Germinal center (tissue), 1 donor: ENCODE measurements at places on chromosomes 3 and 15.

DNA sequence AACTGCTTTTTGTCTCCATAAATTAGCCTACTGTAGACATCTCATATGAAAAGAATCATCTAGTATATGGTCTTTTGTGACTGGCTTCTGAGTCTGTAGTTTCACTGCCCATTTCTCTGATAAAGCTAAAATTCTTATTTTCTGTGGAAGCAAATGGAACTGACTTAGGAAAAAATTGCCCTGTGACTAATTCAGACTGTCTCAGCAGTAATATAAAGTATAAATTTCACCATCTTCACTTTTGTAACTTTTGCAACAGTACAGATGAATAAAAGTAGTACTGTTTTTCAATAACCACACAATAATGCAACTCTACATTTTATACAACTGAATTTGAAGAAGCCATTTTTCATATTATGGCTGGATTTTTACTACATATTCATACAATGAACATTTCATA is 104.1 kb downstream of the TBC1D5 start:
- no peak for DNase-seq

DNA sequence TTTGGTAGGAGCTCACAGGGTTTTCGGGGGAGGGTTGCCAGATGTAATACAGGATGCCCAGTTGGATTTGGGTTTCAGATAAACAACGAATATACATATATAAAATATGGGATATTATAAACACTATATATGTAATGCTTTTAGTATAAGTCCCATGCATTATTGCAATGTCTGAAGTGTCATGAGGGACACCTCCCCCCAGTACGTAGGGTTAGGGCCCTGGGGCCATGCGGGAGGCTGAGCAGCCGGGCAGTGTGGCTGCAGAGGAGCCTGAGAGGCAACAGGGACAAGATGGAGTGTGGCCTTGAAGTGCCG is 148.9 kb downstream of the SMAD6 start:
- no peak for DNase-seq

DNA sequence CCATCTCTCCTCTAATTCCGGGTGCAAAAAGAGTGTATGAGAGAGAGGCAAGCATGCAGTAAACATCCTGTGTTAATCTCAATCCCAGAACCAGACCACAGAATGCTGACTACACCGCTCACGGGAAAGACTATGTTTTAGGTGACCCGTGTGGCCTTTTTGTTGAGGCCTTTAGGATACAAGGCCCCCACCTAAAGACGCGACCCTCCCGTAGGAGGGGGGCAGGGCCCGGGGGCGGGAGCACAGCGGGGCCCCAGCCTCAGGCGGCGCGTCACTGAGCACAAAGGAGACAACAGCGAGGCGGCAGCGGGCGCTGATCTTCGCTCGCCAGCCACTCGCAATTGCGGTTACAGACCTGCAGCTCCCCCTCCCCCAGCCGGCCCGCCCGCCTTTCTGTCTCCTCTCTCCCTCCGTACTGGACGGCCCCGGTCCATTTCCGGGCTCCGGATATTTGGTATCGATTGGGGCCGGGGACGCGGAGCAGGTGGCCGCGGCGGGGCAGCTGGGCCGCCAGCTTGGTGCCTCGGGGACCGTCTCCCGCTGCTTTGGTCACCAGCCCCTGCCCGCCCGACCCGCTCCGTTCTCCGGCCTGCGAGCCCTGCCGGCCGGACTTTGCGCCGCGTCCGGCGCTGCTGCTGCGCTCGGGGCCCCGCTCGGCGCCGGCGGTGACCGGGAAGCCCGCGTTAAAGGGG is at the start of gene CCDC50:
TSS of gene CCDC50 (plus strand) at position 433 of the 692 bp plus-strand sequence. CDS start 281 bp downstream, outside the sequence.
- peak; percentile 71 for DNase-seq

- DNase-seq, result peak; percentile 16
Measured at GRCh38 chr15:34318277-34319079, 19.1 kb downstream of the SLC12A6 start.

DNA sequence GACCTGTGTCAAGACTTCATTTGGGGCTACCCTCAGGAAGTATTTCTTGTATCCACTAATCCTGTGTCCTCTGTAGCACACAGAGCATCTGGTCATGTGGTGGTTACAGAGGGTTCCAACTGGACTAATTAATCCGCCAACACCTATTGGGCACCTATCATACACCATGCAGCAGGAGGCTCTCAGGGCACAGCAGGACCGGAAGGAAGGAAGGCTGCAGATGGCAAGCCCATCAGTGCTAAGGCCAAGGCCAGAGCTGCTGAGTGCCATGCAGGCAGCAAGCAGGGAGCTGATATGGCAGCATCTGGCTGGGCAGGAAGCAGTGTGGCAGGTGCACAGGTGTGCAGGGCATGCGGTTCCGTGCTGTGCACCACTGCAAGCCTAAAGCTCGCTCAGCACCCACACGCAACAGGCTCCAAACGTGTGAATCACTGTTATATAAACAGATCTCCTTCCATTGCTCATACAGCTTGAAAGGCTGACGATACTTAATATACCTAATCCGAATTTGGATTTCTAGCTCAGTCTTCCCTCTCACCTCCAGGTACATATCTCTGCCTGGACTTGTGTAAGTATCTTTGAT is 64.4 kb upstream of the SNRPA1 start:
- no peak for DNase-seq

- no peak for DNase-seq
Measured at GRCh38 chr3:143865302-143865701, 17.0 kb upstream of the SLC9A9 start.

DNA sequence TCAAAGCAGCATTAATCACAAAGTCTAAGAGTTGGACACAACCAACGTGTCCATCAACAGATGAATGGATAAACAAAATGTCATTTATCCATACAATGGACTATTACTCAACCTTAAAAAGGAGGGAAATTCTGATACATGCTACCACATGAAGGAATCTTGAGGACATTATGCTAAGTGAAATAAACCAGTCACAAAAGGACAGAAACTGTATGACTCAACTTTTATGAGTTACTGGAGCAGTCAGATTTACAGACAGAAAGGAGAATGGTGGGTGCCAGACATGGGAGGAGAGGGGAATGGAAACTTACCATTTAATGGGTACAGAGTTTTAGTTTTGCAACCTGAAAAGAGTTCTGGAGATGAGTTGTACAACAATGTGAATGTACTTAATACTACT is 43.0 kb upstream of the SEC13 start:
- no peak for DNase-seq

DNA sequence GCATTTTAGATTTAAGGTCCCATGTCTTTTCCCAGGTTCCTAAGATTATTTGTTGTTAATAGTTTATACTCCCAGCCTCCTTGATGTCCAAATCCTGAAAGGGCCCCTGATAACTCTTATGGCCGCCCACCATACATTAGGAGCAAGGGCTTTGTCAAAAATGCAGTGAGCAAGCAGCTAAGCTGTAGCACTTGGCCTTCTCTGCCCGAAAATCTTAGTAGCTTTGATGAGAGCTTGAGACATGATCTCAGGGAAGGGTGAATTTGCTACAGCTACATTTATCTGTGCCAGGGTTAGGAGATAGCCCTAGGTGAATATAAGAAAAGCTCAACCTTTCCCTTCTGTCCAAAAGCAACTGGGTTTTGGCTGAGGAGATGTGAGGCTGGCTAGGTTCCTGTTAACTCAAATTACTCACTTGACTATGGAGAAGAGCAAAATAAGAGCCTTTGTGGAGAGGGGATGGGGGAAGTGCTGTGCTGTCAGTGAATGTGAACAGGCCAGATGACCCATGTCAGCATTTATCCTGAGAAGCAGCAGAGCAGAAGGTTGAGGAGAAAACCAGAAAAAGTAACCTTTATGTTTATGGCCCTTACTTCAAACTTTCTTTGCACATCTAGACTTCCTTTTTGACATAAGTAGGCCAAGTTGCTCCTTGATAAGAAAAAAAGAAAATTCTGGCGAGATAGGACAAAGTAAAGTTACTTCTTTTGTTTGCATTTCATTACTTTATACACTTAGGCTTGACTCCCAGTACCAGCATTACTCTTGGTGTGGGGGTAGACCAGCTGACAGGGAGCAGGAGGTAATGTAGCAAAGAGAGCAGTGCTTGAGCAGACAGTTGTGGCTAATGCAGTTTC is 21.1 kb downstream of the MAPK6 start:
- DNase-seq, result no peak

DNA sequence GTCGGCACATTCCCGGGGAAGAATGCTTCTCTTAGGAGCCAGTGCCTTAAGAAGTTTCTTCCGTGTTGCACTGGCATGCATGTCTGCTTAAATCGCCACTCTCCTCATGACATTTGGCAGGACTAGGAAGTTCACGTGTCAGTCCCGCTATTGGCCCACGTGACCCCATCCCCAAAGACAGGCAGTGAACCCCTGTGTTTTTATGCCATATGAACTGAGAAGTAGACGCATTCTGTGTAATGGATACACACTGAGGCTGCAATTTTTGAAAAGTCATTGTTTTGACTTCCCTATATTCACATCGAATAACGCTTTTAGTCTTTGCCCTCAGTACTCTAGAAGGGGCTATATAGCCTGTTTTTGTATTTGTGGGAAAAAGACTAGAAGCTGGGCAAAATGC is 125.6 kb upstream of the TBL1XR1 start:
- no peak for DNase-seq

GRCh38 chr3:114093596-114093995 is 37.1 kb downstream of the QTRT2 start:
- no peak for DNase-seq

DNA sequence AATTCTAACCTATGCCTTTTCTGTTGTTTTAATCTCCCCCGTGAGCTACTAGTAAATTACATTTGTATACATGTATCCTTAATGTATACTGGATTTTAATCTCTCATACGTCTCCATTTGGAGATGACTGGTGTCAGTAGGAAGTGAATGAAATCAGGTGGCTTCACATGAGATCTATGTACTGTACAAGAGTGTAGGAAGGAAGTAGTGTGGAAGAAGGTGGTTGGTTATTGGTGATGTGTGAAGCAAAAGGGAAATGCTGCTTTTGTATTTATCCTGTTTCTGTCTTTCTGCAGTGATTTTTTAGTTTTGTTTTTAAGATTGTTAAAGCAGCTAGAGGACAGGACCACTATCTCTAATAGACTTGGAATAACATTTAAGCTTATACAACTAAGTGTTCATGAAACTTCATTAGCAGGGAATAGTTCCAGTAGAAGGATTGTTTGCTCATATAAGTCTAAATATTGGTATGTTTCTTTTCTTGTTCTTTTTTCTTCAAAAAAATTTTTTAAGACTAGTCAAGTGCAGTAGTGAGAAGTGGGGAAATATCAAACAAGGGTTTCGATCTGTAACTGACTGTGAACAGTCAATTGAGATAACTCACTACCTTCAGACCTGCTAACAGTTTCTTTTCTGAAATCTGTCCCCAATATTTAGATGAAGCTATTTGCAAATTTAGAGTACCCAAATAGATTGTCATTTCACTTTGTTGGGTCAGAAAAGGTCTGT is 15.3 kb downstream of the SNX1 start:
- DNase-seq, result peak; percentile 64

DNA sequence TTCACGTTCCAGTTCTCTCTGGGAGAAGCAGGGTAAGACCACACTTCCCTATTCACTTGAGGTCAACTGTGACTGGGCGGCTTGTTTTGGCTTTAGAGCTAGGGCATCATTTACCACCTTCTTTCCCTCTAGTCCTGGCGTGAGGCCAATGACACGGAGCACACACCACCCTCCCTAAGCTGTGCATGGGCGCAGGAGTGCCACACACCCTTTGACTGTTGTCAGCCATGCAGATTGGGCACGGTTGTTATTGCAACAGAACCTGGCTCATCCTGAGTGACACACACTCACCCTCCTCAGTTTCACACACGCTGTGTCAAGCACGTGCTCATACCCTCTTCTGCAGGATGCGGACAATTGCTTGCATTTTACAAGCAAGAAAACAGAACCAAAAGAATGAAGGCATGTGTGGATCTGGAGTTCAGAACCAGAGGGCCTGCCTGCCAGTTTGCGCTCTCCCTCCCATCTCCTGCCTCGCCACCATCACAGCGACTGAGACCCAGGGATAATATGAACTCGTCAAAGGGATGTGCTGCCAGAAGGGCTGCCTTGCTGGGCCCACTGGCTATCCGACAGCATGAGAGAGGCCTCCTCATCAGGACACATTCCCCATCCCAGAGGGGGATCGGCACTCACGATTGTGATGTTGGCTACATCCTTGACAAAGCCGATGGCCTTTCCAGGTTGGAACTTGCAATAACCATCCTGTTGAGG is 17.6 kb downstream of the CTSH start:
- no peak for DNase-seq

GRCh38 chr3:141737093-141737492 is 1.0 kb upstream of the RNF7 start:
- DNase-seq, result peak; percentile 38

DNA sequence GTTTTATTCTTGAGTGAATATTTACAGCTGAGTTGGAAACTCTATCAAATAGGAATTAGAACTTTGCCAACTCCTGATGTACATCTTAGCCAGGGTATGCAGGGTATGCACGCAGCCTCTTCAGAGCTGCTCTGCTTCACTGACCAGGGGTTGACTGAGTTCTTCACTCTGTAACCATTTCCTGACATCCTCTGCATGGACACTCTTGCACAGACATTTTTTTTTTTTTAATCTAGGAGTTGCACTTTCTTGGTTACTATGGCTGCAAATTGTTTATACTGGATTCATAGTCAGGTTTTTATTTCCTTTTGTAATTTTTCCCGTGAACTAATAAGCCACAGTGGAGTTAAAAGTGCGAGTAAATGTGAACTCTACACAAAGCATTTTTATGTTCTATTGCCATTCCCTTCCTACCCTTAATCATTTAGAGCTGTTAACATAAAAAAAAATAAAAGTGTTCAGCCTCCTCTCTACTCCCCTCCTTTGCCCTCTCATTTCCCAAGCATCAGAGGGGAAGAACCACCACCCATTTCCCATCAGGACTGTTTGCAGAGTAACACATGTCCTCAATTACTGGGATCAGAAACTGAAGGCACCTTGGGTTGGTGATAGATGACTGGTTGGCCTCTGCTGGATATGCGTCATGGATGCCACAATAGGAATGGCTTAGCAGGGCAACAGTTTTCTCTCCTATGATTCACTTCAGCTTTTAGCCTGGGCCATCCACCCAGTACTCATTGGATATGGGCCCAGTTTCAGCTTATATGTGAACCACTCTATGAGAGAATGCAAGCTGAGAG is 54.0 kb downstream of the DUT start:
- no peak for DNase-seq

DNA sequence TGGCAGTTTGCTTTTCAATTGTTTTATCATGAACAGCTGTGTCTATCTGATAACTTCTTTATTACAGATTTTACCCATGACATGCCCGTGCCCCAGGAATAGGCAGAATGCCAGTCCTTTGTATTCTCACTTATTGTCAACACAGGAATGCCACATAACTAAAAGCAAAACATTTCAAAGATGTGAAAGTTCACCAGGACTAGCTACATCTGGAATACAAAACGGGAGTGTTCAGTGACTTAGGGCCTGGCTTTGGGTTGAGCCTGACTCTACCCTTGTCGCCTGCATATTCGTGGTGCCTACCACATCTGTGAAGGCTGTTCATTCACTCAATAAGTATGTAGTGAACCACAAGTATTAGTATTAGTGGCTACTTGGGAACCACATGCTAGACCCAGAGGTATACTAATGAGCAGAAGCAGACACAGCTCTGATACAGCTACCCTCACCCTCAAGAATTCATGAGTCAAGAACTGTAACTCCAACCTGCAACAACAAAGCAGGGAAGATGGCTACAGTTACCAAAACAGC is 2.9 kb downstream of the TNFSF10 start:
- no peak for DNase-seq

- DNase-seq, result no peak
Measured at GRCh38 chr15:100889385-100890050, 9.9 kb downstream of the ALDH1A3 start.

GRCh38 chr3:159923956-159924355 is 64.7 kb upstream of the IL12A start:
- no peak for DNase-seq
